HCT116 (cell line): ENCODE measurements at places on chromosomes 4 and X.

GRCh38 chr4:110305455-110305854 lies 107.0 kb upstream of the ELOVL6 start:
- no peak for DNase-seq

- peak; percentile 18 for DNase-seq
Observed at GRCh38 chr4:149997881-149998421, 80.3 kb upstream of the DCLK2 start.

DNA sequence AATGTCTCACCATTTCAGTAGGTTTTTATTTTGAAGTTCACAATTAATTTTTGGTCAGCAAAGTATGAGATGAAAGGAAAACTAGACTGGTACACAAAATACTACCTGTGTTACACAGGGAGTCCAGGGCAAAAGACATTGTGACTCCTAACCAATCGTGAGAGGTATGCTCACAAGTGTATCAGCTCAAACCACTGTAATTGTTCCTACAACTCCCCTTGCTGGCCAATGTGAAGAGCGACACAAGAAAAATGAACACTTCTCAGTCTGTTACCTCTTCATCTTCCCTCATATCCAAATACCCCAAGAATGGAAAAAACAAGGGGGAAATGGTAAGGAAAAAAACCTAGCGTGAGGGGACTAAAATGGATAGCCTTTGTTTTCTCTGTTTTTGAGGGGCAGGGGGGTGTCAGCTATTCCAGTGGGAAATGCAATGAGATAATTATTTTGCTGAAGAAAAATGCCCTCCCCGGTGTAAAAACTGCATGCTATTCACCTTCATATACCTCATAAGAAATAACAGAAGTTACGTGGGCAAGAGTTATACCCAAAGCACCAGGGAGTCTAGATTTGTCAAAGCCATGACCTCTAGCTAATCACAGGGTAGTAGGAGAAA lies 30.6 kb upstream of the NSUN7 start:
- DNase-seq: peak; percentile 61

- DNase-seq: no peak
Observed at GRCh38 chrX:40237731-40238178, 140.0 kb upstream of the BCOR start.

DNA sequence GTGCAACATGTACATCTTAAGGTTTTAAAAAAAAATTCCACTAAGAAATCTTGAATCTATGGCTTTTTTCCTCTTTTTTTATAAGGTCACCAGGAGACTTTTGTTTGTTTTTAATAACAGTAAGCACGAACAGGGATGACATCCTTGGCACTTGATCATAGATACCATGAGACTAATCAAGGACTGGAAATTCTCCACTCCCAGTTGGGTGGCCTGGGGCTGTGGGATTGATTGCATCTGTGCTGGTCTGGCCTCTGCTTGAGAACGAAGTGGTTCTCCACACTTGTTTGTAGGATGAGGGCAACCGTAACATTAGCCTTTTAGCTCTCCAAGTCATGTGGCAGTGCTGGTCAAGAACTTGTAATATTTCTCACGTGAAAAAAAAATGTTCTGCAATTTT lies 35.4 kb downstream of the SNX25 start:
- DNase-seq: no peak

- DNase-seq: no peak
Observed at GRCh38 chr4:99821918-99822503, 5.4 kb downstream of the DAPP1 start.

DNA sequence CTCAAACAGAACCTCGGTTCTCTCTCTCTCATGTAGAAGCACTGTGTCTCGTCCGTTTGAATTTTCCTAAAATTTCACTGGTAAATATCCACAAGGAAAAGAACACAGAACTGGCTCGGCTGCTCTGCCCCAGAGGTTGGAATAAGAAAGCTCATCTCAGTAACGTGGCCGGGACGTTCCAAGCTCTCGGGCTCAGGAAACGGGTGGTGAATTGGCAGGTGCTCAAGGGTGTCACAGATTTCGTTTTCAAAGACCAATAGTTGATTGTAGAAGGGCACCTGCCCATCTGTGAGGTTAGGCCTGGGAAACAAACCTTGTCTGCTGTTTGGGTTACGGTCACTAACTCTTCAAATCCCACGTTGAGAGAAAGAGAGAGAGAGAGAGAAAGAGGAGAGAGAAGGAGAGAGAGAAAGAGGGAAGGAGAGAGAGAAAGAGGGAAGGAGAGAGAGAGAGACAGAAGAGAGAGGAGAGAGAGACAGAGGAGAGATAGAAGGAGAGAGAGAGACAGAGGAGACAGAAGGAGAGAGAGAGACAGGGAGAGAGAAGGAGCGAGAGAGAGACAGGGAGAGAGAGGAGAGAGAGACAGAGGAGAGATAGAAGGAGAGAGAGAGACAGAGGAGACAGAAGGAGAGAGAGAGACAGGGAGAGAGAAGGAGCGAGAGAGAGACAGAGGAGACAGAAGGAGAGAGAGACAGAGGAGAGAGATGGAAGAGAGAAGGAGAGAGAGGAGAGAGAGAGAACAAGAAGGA lies 106.6 kb downstream of the CRLF2 start:
- DNase-seq: no peak

DNA sequence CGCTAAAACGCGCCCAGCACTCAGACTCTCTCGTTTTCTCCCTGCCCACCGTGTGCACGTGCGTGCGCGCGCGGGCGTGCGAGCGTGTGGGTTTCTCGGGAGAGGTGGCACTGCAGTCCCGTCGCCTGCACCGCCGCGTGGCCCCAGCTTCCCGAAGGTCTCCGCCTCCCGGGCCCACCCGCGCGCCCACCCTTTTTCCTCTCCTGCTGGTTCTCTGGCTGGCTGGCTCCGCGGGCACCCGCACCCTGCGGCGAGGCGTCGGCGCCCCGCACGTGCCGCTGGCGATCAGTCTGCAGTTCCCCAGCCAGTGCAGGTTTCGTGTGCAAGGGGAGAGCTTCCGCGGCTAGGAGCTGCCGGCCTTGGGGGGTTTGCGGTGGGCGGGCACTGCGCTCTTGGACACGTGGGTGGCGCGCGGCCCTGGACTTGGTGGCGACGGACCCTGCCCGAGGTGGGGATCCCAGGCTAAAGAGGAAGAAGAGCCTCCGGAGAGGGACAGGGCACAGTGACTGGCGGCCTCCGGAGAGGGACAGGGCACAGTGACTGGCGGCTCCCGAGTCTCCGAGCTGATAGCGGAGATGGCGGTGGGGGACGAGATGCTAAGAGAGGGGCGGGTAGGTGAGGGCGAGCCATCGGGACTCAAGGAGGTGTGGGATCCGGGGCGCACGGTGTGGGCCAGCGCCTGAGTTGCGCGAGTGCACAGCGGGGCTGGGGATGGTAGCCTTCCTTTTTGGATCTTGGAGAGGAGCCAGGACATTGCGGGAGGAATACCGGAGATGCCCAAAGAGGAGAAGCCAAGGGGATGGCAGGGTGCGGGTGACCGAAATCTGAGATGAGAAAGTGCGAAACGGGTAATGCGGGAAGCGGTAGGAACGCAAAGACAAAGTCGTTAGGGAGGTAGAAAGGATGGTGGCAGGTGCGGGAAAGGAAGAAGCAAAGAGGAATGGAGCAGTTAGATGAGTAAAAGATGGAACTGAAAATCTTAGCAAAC lies at the start of gene FAM184B:
Gene FAM184B (minus strand): TSS at position 322 of the 988 bp plus-strand sequence. CDS start 322 bp downstream, outside the sequence.
- no peak for DNase-seq

DNA sequence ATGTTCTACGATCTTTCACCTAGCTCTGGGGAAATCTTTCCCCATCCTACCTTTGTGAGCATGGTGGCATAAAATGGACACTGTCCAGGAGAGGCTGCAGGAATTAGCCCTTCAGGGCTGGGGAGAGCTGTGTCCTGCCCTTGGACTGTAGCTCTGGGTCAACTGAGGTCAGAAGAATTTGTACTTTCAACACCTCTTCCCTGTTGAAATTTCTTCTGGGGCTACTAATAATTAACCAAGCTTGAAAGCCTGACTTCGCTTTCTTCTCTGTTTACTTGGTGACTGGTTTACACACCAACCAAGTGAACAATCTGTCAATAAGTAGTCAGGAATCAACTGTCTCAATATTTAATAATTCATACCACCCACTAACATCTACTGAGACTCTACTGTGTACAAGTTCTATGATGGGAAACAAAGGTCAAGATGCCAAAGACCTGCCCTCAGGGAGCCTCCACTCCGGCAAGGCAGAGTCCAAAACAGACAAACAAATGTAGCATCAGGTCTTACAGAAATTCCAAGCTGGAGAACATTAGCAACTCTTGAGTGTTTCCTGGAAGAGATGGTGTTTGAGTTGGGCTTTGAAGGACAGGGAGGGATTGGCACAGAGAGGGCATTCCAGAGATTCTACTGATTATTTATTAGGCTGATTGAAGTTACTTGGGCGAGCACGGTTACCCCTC lies 113.1 kb downstream of the ENPP6 start:
- DNase-seq: no peak

- no peak for DNase-seq
Observed at GRCh38 chr4:26884026-26884425, 23.4 kb downstream of the STIM2 start.

- DNase-seq: no peak
Observed at GRCh38 chrX:6614506-6614905, 79.6 kb upstream of the VCX3A start.

DNA sequence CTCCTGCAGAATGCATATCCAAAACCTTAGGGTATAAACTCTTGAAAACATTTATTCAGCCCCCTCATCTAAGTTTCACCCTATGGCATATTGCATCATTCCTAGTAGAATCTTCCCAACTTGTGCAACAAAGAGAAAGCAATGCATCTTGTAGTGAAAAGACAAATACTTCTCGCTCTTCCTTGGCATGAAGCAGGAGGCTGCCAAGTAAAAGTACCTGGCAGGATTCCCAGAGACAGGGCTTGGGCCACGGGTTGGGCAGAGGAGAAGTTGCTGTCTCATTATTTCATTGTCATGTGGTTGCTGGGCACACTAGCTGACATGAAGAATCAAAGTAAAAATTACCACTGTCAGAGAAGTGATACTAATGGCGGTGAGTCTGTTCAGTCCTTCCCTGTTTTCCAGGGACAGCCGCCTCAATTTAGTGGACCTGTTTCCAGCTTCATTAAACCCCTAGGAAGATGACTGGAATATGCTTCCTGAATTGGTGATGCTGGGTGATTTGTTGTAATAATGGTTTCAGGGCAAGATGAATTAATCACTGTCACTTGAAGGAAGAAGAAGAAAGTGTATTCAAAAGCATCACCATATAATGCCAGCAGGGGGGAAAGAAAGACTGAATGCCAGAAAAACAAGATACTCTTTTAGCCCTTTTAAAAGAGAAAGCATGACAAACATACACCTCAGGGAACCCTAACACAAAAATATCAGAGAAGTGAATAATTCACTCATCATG lies 380.5 kb upstream of the IGFBP7 start:
- DNase-seq: no peak

GRCh38 chr4:59247032-59247431 lies 1953.1 kb upstream of the ADGRL3 start:
- DNase-seq: no peak

DNA sequence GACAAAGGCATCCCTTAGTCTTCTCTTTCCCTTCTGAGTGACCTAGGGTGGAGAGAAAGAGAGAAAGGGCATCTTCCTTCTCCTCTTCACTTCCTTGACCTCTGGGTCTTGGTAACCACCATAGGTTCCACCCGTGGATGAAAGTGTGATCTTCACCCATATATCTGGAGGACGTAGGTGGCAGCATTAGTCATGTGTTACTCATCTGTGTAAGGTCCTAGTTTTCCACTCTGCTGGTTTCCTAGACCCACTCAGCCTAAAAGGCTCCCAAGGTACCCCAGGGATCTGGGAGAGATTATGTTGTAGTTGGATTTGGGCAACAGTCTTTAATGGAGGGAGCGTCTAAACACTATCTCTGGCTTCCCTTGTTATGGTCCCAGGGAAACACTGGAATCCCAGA lies 45.5 kb upstream of the RAB9B start:
- no peak for DNase-seq

GRCh38 chr4:120769227-120769626 lies 153.3 kb downstream of the PRDM5 start:
- peak; percentile 16 for DNase-seq

GRCh38 chr4:89363786-89364185 lies 56.2 kb upstream of the GPRIN3 start:
- no peak for DNase-seq

GRCh38 chrX:30831082-30831481 lies 58.0 kb downstream of the TAB3 start:
- no peak for DNase-seq

DNA sequence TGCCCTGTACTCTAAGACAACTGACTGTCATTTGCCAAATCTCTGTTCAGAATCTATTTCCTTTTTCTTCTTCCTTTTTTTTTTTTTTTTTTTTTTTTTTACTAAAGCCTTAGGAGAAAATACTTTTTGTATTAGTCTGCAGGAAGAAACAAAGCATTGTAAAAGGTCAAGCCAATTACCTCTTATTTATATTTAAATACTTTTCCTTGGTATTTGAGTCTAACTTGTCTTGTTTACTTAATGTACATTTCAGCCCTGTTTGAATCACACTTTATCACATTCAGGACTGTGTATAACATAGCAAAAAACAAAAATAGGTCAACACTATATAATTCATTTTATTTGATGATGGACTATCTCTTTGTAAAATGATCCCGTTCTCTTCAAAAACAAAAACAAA lies 262.2 kb downstream of the RPA4 start:
- no peak for DNase-seq

DNA sequence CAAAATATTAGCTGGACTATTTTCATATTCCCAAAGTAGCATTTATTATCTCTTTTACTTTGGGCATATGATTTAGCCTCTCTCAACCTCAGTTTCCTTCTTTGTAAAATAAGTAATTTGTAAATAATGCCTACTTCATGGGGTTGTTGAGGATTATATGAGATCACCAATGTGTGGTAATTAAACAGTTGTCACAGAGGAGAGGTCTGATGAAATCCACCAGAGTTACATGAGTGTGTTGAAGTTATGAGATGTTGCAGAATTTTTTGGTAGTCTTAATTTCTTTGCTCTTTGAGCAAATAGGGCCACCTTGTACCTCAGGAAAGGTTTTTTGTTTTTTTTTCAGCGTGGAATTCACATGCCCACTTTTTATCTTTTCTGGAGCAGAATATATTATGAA lies 1.4 kb downstream of the COX7B start:
- DNase-seq: no peak

GRCh38 chr4:99657798-99658197 lies at the start of gene C4orf54:
C4orf54 (minus strand) TSS chr4:99657828; CDS start chr4:99654648, 3,180 bp downstream.
- DNase-seq: no peak

GRCh38 chrX:151609222-151609621 lies 45.7 kb downstream of the PASD1 start:
- DNase-seq: no peak

DNA sequence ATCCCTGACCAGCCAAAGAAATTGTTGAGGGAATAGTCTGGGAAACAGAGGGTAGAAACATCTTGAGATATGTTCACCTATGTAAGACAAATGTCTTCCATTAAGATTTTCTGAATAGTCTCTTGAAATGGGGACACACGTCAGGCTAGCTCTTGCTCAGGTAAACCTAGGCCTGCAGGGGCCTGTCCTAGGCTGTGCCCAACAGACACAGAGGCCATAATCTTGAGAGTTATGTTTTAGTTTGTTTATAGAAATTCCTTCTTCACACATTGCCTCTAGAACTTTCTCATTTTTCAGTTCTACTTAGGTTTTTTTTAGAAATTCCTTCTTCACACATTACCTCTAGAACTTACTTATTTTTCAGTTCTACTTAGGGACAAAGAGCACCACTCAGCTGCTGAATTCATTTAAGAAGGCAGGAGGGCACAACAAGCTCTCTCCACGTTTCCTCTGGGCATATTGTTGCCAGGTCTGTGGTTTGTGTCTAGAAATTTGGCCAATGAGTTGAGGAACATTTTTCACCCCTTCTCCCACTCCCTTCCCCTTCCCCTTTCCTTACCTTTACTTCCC lies 94.9 kb downstream of the ARHGAP24 start:
- DNase-seq: no peak

GRCh38 chr4:158873795-158874401 lies 105.1 kb downstream of the FNIP2 start:
- peak; percentile 15 for DNase-seq

- no peak for DNase-seq
Observed at GRCh38 chrX:132180929-132181328, 38.3 kb downstream of the RAP2C start.
